GM12878 (cell line): ENCODE measurements at places on chromosomes 7 and 10. TPM values are rescaled to one million over a fixed set of nuclear protein-coding genes. Genes with fewer than 3 reads are reported as not detected.

GRCh38 chr10:2079603-2080078 is 342.3 kb upstream of the ADARB2 start:
- no peak overlapping the region for H3K4me3 ChIP-seq
- no peaks in the 10 kb centered on the region for H3K27me3 ChIP-seq
- H3K27ac ChIP-seq: no peak overlapping the region
- H3K36me3 ChIP-seq: no peaks in the 10 kb centered on the region
- DNase-seq: peak; percentile 34

DNA sequence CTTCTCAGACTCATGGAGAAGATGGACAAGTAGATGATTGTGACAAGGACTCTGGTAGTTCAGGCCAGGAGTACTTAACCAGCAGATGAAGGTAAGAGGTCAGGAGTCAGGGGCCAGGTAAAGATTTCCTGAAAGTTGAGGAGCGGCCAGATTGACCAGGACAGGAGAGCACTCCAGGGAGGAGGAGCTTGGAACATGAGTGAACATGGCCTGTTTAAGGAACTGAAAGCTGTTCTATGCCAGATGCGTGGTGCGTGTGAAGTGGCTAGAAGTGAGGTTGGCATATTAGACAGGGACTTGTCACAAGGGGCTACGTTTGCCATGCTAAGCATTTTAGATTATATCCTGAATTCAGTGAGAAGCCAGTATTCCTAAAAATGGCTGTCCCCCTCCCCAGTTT is 157.2 kb downstream of the WNT2 start:
- H3K4me3 ChIP-seq: no peak overlapping the region
- DNase-seq: no peak
- peaks cover 5% of the 10 kb centered on the region; the same call in 1 of the 2 replicates for H3K36me3 ChIP-seq
- no peaks in the 10 kb centered on the region for H3K4me1 ChIP-seq
- H3K27ac ChIP-seq: no peak overlapping the region

GRCh38 chr10:22505911-22506685 is 160.8 kb downstream of the SPAG6 start:
- DNase-seq: no peak
- H3K4me3 ChIP-seq: no peak overlapping the region
- no peaks in the 10 kb centered on the region for H3K27me3 ChIP-seq
- H3K4me1 ChIP-seq: no peaks in the 10 kb centered on the region
- no peaks in the 10 kb centered on the region for H3K36me3 ChIP-seq
- no peak overlapping the region for H3K27ac ChIP-seq

DNA sequence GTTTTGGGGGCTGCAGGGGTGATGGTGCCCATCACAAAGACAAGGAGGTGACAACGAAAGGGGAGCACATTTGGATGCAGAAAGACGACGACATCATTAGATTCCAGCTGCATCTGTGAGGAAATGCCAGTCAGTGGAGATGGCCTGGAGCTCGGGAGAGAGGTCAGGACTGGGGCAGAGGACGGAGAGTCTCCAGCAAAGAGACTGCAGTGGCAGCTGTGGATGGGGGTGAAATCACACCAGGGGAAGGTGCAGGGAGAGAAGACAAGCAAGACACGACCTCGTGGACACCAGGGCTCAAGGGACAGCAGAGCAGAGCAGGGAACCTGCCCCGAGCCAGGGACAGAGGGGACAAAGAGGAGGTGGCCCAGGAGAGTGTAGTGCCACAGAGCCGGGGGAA is 203.4 kb downstream of the PRPF18 start:
- H3K4me3 ChIP-seq: no peak overlapping the region
- H3K27ac ChIP-seq: no peak overlapping the region
- H3K36me3 ChIP-seq: no peaks in the 10 kb centered on the region
- DNase-seq: no peak
- no peaks in the 10 kb centered on the region for H3K27me3 ChIP-seq

DNA sequence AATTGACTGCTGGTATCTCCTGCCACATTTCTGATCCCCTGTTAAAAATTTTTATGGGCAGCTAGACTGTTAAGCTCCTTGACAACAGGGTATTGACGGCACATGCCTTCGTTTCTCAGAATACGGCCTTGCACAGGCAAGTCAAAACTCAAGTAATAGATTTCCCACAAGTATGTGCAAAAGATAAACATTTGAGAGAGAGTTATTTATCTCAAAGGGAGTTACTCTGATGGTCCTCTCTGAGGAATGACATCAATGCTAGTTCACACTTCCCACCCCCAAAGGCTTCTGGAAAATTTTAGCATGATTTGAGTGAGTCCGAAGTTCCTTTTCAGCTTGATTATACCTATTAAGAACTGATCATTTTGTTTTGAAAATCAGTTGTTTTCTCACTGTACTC is 71.9 kb downstream of the JCAD start:
- no peaks in the 10 kb centered on the region for H3K4me1 ChIP-seq
- DNase-seq: no peak
- no peak overlapping the region for H3K4me3 ChIP-seq
- no peak overlapping the region for H3K27ac ChIP-seq

DNA sequence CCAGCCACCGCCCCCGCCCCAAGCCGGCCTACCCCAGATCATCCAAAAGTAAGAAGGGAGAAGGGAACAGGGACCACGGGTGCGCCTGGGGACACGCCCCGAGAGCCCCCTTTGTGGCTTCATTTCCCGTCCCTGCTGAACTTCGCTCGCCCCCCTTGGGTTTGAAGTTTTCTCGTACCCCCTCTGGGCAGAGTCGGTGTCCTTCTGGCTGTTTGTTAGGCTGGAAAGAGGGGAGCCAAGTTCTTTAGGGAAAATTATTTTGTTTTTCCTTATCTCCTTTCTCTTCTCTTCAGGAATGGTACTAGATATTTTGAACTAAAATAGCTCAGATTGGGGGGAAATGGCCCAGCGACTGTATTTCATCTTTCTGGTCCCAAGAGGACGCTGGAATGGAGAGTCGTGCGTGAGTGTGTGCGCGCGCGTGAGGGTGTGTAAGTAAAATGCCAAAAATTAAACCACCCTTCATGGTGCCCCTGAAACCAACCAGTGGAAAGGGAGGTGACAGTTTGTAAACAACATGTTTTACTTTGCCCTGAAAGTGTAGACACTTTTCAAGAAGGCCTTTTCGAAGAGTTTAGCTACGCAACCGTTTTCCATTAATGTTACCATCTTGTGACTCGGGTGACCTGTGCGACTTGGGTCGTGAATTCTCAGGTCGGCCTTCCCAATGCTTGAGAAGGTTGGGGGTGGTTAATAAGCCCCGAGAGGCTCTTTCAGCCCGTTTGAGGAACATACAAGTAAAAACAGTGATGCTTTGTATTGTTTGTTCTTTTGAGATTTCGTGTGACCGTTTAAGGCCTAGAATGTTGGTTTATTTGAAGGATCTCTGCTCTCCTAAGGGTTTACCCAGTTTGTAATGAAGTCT is 694 bp downstream of the RBM20 start:
- H3K36me3 ChIP-seq: no peaks in the 10 kb centered on the region
- DNase-seq: no peak
- H3K4me1 ChIP-seq: peaks cover 4% of the 10 kb centered on the region; the same call in 1 of the 2 replicates

DNA sequence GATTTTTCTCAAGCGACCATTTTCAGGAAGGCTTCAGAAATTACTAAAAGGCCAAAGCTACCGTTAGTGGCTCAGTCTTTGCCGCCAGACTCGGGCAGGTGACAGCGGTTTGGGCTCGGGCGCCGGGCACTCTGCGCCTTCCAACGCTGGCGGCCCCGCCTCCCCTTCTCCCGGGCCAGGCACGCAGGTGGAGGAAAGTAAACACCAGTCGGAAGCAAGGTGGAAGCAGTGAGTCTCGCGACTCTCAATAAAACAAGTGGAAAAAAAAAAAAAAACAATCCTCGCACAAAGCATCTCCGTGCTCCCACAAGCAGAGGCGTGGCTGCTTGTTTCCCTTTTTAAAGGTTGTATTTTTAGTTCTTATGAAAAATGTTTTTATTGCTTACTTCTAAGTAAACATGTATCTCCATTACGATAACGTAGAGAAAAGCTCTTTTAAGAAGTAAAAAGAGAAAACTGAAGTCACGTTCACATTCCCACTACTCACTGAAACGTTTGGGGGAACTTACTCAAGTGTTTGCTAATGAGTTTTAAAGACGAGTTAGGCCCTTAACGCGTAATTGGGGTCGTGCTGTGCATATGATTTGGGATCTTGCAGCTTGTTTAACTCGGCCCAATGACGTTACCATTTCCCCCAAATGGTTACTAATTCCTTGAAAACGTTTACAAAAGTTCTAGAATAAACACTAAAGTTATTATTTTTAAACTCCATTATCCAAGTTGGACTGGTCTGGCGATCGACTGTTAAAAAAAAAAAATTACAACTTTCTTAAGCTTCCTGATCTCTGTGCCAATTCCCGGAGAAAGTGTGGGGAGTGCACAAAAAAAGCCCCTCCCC is 864 bp downstream of the CDCA7L start:
- H3K27me3 ChIP-seq: no peaks in the 10 kb centered on the region
- no peak for DNase-seq
- H3K27ac ChIP-seq: peak overlapping the region; percentile 85
- H3K36me3 ChIP-seq: no peaks in the 10 kb centered on the region
- peaks cover 52% of the 10 kb centered on the region for H3K4me1 ChIP-seq

DNA sequence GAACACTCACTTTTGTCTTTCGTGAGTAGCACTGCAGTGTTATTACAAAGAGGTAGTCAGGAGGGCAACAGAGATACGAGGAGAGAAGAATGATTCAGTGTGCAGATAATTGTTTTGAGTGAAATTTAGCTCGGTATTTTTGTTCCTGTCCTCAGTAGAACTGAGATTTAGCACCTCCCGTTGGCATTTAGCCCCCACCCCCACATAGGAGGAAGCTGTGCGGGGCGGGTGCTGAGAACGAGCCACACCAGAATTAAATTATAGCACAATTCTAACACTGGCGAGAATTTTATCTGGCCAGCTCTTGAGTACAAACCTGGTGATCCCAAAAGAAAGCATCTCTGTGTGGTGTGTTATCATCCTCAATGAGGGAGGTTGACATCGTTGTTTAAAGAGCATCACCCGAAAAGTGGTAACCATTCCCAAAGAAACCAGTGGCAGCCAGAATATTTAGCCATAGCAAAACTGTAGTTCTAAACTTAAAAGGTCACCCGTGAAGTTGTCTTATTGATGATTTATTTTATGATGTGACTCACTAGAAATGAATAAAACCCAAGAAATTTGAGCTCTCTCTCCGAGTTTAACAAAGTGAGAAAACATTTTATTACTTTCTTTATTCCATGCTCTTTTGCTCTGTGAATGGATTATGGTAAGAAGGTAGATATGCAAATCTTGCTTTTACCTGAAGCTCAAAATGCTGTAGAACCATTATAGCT is 612.2 kb downstream of the SUGCT start:
- DNase-seq: no peak
- no peak overlapping the region for H3K27ac ChIP-seq
- no peaks in the 10 kb centered on the region for H3K36me3 ChIP-seq
- no peak overlapping the region for H3K4me3 ChIP-seq
- H3K4me1 ChIP-seq: no peaks in the 10 kb centered on the region

SEM1 gene
- 40.2 and 44.6 TPM in 2 replicates for total RNA-seq

- no peaks in the 10 kb centered on the region for H3K36me3 ChIP-seq
- H3K4me1 ChIP-seq: no peaks in the 10 kb centered on the region
- H3K27me3 ChIP-seq: no peaks in the 10 kb centered on the region
- no peak overlapping the region for H3K4me3 ChIP-seq
Observed at GRCh38 chr7:81036057-81036456, 117.2 kb upstream of the SEMA3C start.

DNA sequence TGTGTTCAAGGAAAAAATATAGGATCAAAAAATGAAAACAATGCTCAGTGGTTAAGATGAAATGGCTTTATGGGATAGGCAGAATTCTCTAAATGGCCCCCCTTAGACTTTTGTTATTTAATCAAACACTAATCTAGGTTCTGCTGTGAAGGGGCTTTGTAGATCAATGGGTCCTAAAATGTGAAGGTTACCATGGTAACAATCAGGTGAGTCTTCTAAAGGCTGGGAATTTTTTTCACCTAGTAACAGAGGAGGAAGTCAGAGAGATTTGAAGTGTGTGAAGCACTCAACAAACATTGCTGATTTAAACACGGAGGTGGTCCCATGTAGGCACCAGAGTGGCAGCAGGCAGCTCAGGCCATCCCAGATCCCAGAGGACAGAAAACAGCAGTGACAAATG is 11.1 kb downstream of the OR2A14 start:
- H3K27ac ChIP-seq: no peak overlapping the region
- DNase-seq: no peak
- no peaks in the 10 kb centered on the region for H3K4me1 ChIP-seq
- H3K4me3 ChIP-seq: no peak overlapping the region
- H3K27me3 ChIP-seq: no peaks in the 10 kb centered on the region
- H3K36me3 ChIP-seq: no peaks in the 10 kb centered on the region

GRCh38 chr10:11245510-11245909 is 227.8 kb downstream of the CELF2 start:
- H3K4me1 ChIP-seq: peaks cover 72% of the 10 kb centered on the region
- peak overlapping the region; percentile 97 for H3K27ac ChIP-seq
- DNase-seq: peak; percentile 84
- peaks cover 12% of the 10 kb centered on the region for H3K36me3 ChIP-seq
- H3K27me3 ChIP-seq: no peaks in the 10 kb centered on the region

CLEC5A gene
- total RNA-seq: not detected in 2 replicates

- H3K4me1 ChIP-seq: no peaks in the 10 kb centered on the region
- H3K27me3 ChIP-seq: no peaks in the 10 kb centered on the region
- H3K36me3 ChIP-seq: peaks cover 4% of the 10 kb centered on the region
- DNase-seq: no peak
- H3K27ac ChIP-seq: no peak overlapping the region
- no peak overlapping the region for H3K4me3 ChIP-seq
Observed at GRCh38 chr7:151571471-151571870, 51.8 kb upstream of the RHEB start.

DNA sequence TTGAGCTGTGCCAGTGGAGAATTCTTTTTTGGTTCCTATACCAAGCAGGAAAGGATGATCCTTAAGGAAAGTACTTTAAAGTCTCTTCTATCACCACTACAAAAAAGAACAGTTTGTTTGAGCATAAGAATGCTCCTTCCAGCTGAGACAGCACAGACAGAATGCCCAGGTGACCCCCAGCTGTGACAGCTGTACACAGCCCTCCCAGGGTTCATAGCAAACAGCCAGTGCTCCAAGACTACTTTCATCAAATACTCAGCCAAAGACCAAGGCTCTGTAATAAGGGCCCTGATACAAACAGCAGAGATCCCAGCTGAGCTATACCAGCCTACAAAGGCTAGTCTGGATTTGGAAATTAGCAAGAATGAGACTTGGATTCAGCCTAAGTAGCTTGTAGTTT is 65.7 kb downstream of the NXPH1 start:
- H3K27me3 ChIP-seq: no peaks in the 10 kb centered on the region
- H3K36me3 ChIP-seq: no peaks in the 10 kb centered on the region
- H3K27ac ChIP-seq: no peak overlapping the region

- no peaks in the 10 kb centered on the region for H3K27me3 ChIP-seq
- no peaks in the 10 kb centered on the region for H3K36me3 ChIP-seq
- peak; percentile 15 for DNase-seq
- no peaks in the 10 kb centered on the region for H3K4me1 ChIP-seq
- H3K4me3 ChIP-seq: no peak overlapping the region
Observed at GRCh38 chr7:1176891-1177373, 16.9 kb upstream of the ZFAND2A start.

HIP1 gene
- total RNA-seq: 6.6 and 9.7 TPM in 2 replicates
